AG10803 (cell line): ENCODE measurements at places on chromosomes 16 and 17.
A peak's percentile ranks its signal among the peaks of the same experiment; 100 is the strongest.

GRCh38 chr17:29155966-29156338, 24.2 kb downstream of the MYO18A start:
- peak; percentile 68 for DNase-seq

GRCh38 chr17:20944014-20944865, 98.6 kb downstream of the USP22 start:
- DNase-seq: no peak

- DNase-seq: no peak
Observed at GRCh38 chr16:56601325-56601724, 7.1 kb upstream of the MT2A start.

DNA sequence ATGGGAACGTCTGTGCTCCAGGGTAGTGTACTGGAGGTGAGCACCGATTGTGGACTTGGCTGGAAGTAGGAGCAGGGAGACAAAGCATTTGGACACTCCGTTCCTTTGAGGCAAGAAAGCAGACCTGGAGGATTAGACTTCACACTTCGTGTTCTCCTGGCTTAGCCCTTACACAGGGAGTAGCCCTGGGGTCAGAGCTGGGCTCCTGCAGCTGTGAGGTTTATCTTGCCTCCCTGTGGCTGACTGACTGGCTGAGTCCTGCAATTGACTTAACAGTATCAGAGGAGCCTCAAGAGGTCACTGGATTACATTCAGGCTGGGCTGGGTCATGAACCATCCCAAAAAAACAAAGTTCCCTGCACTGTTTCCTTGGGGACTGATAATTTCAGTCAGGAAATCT, 37.1 kb downstream of the MPRIP start:
- no peak for DNase-seq

DNA sequence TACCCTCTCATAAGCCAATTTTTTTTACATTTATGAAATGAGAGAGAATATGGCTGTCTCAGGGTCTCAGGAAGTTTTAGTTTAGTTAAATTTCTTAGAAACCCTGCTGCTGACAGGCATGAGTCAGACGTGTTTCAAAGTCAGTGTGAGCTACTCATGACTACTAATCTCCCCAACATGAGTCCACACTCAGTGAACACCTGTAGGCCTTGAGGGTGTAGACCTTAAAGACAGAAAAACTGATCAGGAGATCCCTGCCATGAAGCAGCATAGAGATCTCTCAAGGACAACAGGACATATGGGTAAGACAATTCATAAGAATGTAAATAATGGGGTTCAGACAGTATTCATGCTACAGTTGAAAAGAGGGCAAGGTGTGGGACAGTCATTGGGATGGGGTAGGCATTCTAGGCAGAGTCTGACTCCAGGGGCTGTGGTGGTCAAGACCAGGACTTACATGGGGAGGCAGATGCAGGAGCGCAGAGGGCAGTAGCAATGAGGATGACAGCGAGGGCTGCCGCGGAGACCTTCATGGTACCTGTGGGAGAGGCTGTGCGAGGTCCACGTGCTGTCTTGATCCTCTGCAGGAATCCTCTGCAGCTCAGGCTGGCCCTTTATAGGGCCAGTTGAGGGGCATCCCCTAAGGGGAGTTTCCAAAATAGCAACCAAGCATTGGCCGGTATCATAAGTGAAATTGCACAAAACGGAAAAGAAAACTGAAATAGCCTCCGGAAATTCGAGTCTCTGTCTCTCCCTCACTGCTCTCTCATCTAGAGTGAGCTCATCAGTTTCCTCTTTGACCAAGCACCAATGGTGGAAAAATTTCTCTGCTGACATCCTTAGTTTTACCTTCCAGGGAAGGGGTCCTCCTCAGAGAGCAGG, at the start of gene CCL5:
Gene CCL5 (minus strand): TSS at position 588 of the 882 bp plus-strand sequence.
- no peak for DNase-seq

- no peak for DNase-seq
Observed at GRCh38 chr16:84477661-84478060, 26.8 kb downstream of the MEAK7 start.

GRCh38 chr16:29644338-29644857, 18.6 kb upstream of the SPN start:
- no peak for DNase-seq

GRCh38 chr17:73956595-73957465, 246.6 kb upstream of the RPL38 start:
- DNase-seq: peak; percentile 14

- DNase-seq: peak; percentile 43
Observed at GRCh38 chr17:52025236-52025635, 133.3 kb downstream of the CA10 start.

DNA sequence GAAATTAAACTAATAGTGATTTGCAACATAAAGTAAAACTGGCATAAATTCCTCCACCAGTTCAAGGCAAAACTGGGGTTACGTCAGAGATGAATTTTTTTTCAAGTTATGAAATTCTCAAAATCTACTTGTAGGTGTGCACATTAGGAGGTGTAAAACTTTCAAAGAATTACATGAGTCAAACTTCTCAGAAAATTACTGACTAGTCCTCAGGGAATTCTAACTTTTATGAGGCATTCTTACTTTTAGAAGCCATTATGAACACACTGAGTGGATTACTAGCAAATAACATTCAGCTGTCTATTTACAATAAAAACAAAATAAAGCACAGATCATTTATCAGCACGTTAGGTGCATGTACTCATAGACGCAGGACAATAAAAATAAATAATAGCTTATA, 348.7 kb downstream of the CDH11 start:
- peak; percentile 41 for DNase-seq

GRCh38 chr16:55285586-55285985, 38.4 kb upstream of the IRX6 start:
- no peak for DNase-seq
